Fibroblast of skin of left quadriceps (primary cell): ENCODE measurements at places on chromosomes 7 and 10.

DNA sequence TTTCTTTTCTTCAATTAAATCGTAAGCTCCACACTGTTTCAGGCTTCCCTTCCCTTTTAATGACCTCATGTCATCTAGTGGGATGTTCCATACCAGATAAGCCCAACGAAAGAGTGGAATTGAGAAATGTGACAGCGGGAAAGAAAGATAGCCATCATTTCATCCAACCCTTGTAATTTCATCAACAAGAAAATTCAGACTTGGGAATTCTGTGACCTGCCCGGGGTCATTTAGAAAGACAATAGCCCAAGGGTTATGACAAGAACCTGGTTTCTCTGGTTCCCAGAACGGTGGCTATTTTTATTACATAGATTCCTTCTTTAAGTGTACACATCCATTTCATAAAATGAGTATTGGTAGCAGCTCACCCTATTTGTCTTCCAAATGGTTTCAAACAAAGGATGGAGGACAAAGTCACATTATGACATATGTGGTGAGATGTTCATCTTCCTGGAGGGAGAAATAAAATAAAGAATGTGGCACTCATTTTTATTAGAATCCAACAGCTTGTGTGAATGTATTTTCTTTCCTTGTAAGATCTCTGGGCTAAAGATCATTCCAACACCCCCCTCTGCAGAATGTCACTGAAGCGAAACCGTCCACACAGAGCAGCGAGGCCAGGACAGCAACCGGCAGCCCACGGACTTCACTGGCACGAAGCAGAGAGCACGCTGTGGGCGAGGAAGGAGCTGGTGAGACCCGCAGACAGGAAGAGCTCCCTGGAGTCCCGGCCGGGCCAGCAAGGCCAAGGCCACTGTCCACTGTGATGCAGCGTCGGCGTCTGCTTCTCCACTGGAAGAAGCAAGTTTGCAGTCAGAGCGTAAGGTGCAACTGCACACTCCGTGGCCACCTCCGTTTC is 199.9 kb downstream of the KLF6 start:
- DNase-seq, result no peak

- DNase-seq, result no peak
Observed at GRCh38 chr10:19956516-19957032, 140.3 kb downstream of the PLXDC2 start.

- DNase-seq, result no peak
Observed at GRCh38 chr7:46253520-46253919, 332.4 kb upstream of the IGFBP3 start.

DNA sequence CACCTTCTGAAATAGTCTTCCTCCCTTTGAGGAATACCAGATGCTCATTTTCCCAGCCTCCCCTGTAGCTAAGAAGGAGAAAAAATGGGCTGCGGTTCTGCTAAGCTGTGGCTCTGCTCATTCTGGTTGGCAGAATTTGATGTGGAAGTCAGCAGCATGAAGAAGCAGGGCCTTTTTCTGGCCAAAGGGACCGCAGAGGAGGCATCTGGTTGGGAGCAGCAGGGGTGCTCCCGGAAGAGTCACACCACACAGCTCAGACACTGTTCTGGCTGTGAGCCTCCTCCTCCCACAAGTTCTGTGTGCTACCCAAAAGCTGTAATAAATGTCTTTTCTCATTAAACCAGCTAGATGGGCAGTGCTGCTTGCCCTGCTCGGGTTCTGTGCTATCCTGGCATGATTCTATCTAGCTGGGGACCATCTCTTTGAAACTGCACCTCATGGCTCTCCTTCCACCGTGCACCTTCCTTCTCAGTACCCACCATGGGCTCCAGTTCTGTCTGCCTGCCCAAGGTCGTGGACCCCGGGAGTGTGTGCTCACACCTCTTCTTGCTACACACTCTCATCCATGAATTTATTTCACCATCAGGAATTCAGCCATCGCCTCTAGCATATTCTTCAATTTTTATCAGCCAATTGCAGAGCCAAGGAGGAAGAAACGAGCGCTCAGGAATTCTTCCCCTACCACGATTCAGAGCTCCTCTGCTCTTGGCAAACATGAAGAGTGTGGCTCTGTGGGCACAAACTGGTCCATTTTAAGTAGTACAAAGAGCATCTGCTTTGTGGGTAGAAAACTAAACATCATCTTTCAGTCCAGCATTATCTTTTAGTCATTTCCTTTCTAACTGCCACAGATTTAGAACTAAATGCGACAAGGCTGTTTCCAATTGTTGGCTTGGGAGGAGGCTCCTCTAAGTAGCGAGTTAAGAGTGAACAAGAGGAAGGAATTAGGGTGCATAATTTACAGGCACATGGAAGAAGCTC is 76.9 kb downstream of the FAM171A1 start:
- peak; percentile 13 for DNase-seq

GRCh38 chr7:101018271-101019167 is 1.4 kb upstream of the MUC17 start:
- DNase-seq, result no peak

GRCh38 chr7:15751191-15751701 is 64.8 kb upstream of the MEOX2 start:
- DNase-seq, result peak; percentile 75

DNA sequence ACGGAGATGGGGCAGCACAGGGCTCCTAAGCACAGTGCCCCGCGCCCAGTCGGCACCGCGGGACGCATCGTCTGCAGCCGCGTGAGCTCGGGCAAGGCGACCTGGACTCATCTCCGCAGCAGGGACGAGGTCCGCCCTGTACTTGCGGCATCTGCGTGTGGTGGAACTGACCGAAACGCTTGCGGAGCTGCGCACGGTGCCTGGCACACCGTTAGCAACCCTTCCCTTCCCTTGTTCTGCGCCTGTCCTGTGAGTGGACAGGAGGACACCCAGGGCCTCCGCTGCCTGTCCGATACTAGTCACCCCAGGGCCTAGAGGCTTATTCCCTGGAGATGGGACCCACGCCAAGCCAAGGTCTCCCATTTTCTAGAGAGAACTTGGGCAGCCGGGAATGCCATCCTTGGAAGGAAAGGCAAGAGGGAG is 98.5 kb downstream of the WDR11 start:
- no peak for DNase-seq

GRCh38 chr7:152158801-152159587 is 133.5 kb downstream of the GALNT11 start:
- DNase-seq, result no peak

GRCh38 chr10:45425621-45426563 is 51.9 kb downstream of the ALOX5 start:
- no peak for DNase-seq

DNA sequence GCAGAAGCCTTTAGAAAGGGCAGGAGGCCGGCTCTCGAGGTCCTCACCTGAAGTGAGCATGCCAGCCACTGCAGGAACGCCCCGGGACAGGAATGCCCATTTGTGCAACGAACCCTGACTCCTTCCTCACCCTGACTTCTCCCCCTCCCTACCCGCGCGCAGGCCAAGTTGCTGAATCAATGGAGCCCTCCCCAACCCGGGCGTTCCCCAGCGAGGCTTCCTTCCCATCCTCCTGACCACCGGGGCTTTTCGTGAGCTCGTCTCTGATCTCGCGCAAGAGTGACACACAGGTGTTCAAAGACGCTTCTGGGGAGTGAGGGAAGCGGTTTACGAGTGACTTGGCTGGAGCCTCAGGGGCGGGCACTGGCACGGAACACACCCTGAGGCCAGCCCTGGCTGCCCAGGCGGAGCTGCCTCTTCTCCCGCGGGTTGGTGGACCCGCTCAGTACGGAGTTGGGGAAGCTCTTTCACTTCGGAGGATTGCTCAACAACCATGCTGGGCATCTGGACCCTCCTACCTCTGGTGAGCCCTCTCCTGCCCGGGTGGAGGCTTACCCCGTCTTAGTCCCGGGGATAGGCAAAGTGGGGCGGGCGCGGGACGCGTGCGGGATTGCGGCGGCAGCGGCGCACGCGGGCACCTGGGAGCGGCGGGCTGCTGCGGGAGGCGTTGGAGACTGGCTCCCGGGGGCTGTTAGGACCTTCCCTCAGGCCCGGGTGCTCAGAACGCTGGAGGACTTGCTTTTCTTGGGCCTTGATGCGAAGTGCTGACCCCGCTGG is at the start of gene FAS:
TSS of gene FAS (plus strand) at position 415 of the 777 bp plus-strand sequence. CDS start at position 494, 79 bp downstream.
- no peak for DNase-seq

- no peak for DNase-seq
Observed at GRCh38 chr7:157738066-157738460, 401.3 kb downstream of the DNAJB6 start.

GRCh38 chr7:130352194-130353074 is 7.8 kb downstream of the CPA5 start:
- DNase-seq, result peak; percentile 74

DNA sequence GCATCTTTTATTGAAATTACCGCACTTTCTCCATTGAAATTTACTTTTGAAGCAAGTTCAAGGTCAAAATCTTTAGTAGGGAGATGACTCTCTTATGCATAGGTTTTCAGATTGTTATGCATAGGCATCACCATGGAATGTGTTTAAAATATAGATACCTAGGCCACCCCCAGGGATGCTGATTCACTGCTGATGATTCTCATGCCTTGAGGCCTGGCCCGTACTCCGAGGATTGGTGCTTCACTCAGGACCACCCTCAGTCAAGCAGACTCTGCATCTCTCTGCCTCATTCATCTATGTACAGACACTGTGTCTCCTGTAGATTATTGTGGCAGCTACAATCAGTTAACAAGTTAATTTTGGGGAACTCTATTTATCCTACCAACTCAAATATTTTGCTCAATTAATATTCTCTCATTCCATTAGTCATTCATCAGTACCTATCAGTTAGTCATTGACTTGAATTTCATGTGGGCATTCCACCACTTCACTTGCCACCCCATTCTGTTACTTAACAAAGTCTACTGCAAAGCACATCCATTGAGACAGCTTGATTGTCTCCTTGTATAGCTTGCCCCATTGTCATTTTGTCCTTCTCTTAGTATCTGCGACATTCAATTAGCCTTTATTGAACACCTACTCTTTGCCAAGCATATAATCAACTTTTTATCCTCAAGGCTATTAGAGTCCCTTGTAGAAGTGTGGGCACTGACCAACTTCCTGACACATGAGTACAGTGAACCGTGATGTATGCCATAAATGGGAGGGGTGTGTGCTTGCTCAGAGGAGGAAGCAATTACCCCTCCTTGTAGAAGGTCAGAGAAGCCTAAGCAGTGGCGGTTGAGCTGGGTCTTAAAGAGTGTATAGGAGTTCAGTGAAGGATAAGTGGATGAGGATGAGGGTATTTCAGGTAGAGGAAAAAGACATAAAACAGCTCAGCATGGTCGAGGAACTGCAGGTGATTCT is 255.6 kb upstream of the BMPER start:
- DNase-seq, result no peak

DNA sequence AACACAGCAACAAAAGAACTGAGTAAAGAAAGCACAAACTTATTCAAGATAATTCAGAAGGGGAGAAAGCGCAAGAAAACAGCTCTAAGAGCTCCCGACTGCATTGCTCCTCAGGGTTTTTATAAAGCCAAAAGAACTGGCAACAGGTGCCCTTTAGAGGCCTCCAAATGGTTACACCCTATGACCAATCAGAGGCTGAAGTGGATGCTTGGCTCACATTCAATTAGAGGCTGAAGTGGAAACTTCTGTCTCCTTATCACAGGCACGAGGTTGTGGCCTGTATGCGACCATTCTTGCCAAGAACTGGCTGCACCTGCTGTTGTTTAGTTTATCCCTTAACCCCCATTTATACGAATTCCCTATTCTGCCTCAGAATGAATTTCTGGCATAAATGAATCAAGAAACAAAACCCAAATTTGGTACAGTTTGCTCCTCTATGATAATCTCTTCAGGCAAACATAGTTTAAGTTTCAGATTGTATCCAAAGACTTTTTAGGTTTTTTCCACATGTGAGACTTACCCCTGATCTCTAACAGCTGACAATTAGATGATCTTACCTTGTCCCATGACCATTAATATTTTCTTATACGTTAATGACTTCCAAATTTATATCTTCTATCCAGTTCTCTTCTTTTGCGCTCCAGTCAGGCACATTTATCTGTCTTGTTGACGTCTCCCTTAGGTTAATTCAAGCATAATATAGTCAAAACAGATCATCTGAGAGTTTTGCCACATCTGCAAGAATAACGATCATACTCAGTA is 504.8 kb downstream of the NXPH1 start:
- no peak for DNase-seq

- DNase-seq, result no peak
Observed at GRCh38 chr10:7408291-7409044, 2.4 kb downstream of the SFMBT2 start.

DNA sequence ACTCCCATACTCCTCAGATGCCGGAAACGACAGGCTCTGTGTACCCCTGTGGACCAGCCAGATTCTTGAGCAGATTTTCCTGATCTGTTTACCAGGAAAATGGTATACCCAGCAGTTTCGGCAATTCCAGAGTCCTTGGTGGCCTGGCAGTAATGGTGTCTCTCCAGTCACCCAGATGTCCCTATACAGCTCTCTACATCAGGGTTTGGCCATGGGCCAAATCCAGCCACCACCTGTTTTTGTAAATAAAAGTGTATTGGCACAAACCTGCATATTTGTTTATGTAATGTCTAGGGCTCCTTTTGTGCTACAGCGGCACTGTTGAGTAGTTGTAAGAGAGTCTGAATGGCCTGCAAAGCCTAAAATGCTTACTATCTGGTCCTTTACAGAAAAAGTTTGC is 491.3 kb downstream of the RPS24 start:
- DNase-seq, result no peak

DNA sequence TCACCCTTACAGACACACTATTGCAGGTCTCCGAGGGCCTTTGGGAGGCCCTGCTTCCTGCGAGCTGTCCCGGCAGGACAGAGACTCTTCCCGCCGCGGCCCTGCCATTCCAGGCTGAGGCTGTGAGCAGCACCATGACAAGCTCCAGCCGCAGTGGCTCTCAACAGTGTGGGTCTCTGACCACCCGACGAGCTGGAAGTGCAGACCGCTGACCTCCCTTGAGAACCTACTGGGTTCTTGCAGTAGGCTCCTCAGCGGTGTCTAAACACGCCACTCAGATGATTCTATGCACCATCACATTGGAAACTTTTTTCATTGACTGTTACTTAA is 303.4 kb downstream of the WDR37 start:
- no peak for DNase-seq

- DNase-seq, result no peak
Observed at GRCh38 chr7:148327379-148327778, 263.2 kb upstream of the C7orf33 start.
